ENCODE measurements at places on chromosomes 3 and 15.
A peak's percentile ranks its signal among the peaks of the same experiment; 100 is the strongest.

GRCh38 chr3:154164387-154164786 is 43.2 kb downstream of the ARHGEF26 start:
- DNase-seq: no peak

- no peak for DNase-seq
These were observed 14.8 kb downstream of the VILL start for GRCh38 chr3:38005076-38006020.

DNA sequence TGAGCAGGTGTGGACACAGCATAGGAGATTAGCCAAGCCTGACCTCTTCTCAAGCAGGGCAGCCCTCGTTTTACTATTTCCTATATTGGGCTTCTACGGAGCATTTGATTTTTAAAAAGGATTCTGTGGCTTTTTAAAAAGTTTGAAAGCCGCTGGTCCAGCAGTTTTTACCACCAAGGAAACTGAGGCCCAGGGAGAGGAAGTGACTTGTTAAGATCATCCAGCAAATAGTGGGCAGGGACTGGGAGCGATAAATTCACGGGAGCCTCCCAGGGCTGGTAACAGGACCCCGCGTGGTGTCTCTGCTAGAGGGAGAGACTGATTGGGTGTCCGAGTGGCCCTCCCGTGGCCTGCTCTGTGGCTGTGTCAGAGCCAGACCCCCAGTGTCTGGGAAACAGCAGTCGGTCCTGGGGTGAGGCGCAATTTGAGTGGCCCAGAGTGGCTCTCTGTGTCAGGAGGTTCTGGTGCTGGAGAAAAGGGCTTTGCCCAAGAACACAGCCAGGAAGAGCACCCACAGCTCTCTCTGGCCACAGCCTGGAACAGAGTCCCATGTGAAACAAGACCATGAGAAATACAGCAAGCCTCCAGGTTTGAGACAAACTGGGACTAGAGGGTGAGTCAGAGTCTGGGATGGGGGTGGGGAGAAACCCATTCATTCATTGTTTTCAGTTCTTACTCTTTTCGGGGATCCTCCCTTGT is 4.2 kb downstream of the FURIN start:
- peak; percentile 81 for DNase-seq

- no peak for DNase-seq
These were observed 45.4 kb downstream of the TJP1 start for GRCh38 chr15:29776859-29777258.

GRCh38 chr3:194274424-194275085 is 76.6 kb downstream of the CPN2 start:
- DNase-seq: no peak

DNA sequence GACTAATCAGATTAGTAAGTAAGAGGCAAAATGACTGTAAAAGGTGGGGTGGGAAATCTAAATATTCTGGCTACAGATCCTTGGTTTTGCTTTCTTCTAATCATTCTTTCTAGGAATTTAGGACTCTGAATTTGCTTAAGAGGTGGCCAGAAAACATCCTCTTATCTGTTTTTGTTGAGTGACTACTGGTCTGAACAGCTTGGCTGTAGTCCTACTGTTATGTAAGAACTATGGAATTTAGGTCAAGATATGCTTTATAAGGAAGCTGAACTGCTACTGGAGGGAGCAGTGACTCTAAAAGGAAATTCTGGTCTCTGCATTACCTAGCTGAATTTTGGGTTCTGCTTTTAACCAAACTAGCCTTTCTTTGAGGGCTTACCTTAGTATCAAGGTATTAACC is 33.5 kb upstream of the CSPG5 start:
- no peak for DNase-seq

GRCh38 chr3:42535981-42536784 is 33.7 kb downstream of the VIPR1 start:
- peak; percentile 59 for DNase-seq

DNA sequence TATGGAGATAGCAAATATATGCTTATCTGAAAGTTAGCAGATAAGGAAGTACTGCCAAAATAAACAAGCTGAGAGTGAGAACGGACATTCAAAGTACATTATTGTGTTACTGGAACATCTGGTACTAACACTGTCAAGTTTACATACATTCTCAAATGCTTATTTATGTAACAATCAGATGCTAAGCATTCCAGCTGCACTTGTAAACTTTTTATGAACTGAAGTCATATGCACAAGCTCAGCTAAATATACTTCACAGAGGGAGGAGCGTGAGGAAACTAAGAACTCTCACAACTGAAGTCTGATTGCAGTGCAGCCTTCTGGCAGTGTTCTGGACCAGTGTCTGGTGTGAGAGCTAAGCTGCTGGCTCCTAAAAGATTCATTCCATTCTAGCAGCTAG is 223.7 kb upstream of the NANOGP8 start:
- DNase-seq: no peak

- no peak for DNase-seq
These were observed 98.5 kb upstream of the SOX2 start for GRCh38 chr3:181613191-181613590.

DNA sequence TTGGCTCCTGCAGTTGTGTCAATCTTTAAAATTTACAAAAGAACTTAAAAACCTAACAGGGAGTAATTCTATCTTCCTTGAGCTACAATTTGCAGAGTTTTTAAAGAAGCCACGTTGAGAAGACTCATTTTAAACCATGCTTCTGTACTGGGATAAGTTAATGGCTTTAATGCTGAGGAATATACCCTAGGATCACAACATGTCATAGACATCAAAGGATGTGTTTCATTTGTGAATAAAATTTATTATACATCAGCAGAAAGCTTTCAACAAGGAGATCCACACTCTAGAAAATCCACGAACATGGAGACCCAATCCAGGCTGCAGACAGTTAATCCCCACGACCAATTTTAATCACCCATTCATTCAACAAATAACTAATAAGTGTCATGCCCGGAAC is 297.2 kb downstream of the MAGI1 start:
- no peak for DNase-seq

- DNase-seq: no peak
These were observed 14.8 kb downstream of the MCM2 start for GRCh38 chr3:127612966-127613365.

GRCh38 chr3:56864090-56864489 is 62.3 kb upstream of the ARHGEF3 start:
- DNase-seq: peak; percentile 74

DNA sequence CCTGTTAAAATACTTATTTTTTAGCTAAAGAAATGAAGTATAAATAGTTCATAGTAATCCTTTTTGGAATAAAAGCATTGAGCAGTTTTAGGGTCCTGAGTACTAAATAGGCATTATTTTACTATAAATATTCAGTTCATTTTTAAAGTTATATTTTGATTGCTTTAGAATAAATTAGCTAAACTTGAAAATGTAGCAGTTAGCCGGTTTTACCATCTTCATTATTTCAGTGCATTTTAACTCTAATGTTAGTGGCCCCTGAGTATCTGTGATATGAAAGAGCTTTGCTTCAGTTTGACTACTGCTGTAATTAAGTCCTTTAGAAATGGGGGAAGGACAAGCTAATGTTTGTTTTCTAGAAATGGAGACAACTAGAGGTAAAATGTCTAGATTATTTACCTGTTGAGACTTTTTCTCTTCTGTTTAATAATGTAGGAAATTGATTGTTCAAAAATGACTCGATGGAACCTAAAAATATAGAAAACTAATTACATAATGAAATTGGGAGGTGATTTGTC is 3.6 kb downstream of the SMC4 start:
- no peak for DNase-seq

GRCh38 chr3:18841422-18842343 is 306.6 kb upstream of the KCNH8 start:
- DNase-seq: no peak

GRCh38 chr3:11144996-11145395 is 9.3 kb upstream of the HRH1 start:
- DNase-seq: no peak

DNA sequence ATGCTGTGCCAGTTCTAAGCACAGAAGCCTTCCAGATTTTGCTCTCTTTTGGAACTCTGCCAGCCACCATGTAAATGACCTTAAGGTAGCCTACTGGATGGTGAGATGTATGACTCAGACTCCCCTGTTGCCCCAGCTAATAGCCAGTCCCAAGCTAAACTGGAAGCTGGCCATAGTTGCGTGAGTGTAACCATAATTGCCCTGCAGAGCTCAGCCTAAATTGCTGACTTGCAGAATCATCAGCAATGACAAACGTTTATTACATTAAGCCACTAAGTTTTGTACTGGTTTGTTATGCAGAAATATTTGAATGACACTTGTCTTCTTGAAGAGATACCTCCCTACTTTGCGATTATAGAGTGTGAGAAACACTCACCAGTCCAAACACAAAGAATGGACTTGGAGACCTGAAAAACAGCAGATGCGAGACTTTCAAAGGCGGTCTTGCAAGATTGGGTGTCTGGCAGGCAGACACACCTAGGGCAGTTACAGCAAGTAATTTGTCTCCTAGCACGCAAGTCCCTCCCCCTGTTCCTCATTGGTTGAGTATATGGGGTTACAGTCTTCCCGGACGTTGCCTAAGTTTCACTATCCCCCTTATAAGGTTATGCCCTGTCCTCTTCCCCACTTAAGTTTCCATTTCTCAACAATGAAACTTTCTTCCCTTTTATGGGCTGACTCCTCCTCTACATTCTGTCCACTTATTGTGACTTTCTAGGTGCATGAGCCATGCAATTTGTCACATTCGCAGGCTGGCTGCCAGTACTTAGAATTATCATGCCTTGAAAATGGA is 83.6 kb upstream of the XCR1 start:
- DNase-seq: no peak

- peak; percentile 32 for DNase-seq
These were observed 25.6 kb upstream of the ACAP2 start for GRCh38 chr3:195468391-195468776.

- DNase-seq: no peak
These were observed 51.6 kb downstream of the GATM start for GRCh38 chr15:45326741-45327140.

- no peak for DNase-seq
These were observed 79.0 kb upstream of the CDV3 start for GRCh38 chr3:133494469-133494868.

DNA sequence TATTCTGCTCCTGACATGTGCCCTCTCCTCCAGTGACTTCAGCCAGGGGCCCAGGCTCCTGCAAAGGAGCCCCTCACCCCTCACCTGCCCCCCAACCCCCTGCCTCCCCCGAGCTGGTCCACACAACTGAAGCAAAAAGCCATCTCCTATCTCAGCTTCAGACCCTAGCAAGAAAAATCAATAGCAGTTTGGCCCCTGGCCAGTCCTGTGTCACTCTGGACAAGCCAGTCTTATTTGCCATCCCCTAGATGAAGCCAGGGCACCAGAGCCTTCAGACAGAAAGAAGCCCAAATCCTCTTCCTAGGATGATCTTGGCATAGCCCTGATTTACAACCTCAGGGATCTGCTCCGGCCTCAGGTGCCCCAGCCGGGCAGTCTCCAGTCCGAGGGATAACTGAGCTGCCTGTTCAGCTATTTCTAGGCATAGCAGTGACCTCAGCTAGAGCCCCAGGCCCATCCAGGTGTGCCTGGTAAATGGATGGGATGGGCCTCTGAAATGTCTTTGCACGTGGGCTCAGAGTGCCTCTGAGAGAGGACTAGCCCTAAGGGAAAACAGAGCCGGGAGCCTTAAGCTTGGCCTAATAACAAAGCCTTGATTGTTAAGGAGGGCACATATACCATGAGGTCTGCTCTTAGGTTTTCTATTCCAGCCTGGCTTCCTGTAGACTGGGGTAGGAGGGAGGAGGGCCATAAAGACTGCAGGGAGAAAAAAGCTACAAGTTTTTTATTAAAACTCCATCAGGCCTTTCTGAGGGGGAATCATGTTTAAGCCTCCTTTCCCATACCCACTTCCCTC is 242.0 kb downstream of the SHQ1 start:
- no peak for DNase-seq
